ENCODE measurements at places on chromosomes 12 and 14.

GRCh38 chr12:3580094-3580749 is 89.2 kb downstream of the PRMT8 start:
- DNase-seq: no peak

- no peak for DNase-seq
Observed at GRCh38 chr14:63300854-63301253, 17.9 kb downstream of the GPHB5 start.

- DNase-seq: no peak
Observed at GRCh38 chr14:51535443-51536044, 116.2 kb upstream of the FRMD6 start.

- no peak for DNase-seq
Observed at GRCh38 chr12:54421175-54421878, 2.3 kb upstream of the ITGA5 start.

GRCh38 chr14:48086516-48086915 is 411.1 kb upstream of the MDGA2 start:
- no peak for DNase-seq

DNA sequence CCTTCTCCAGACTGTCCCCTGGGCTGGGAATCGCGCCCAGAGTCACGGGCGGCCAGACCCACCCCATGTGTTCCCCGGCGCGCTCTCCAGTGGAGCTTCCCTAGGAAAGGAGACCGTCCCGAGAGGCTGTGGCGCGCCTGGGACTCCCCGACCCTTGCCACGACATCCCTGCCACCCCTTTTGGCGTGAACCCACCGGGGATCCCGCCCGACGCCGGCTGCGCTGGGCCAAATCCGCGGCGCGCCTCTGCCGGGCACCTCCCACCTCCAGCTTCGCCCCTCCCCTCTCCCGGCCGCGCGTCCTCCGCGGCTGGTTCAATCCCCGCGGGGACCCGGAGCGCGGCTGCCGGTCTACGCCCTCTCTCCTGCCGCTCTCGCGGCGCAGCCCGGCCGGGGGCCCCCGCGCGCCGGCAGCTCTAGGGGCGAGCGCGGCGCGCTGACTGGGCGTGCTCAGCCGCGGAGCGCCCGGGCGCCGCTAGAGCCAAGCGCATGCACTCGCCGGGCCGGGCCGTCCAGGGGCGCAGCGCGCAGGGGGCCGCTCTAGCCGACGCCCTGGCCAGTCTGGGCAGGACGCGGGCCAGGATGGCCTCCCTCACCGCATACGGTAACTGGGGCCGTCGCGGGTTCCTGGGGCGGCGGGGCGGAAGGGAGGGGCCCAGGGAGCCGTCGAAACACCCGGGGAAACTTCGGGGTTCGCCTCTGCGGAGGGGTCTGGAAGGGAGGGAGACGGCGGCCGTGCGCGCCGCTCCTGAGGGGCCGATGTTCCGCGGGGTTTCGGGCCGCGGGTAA is 77.4 kb upstream of the ANO4 start:
- no peak for DNase-seq

GRCh38 chr12:105935106-105935505 is 203.6 kb downstream of the NUAK1 start:
- no peak for DNase-seq

GRCh38 chr12:1724250-1724649 is 33.4 kb downstream of the ADIPOR2 start:
- no peak for DNase-seq

DNA sequence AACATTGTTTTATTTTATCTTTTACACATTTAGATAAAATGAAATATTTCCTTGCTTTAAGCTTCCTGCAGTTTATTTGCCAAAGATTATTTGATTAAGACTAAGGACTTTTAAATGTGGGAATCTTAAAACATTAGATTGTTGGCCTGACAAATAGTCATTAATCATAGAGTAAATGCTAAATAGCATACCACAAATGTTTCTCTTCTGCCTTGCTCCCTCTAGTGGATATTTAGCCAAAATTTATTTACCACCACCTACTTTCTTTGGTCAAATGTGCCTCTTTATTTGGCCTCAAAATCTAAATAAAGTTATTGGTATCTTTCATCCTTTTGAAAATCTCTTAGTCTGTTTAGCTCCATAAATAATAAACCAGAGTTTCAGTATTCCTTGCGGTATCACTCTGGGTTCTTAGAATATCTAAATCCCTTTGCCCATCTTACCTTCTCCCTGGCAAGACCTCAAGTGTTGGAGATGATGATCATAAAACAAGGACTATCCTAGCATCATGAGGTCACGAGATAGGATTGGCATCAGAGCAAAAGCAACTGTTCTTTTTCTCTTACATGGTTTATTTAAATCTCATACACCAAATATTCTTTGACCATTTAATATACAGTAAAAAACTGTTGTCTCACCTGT is 150.6 kb upstream of the AEBP2 start:
- no peak for DNase-seq

DNA sequence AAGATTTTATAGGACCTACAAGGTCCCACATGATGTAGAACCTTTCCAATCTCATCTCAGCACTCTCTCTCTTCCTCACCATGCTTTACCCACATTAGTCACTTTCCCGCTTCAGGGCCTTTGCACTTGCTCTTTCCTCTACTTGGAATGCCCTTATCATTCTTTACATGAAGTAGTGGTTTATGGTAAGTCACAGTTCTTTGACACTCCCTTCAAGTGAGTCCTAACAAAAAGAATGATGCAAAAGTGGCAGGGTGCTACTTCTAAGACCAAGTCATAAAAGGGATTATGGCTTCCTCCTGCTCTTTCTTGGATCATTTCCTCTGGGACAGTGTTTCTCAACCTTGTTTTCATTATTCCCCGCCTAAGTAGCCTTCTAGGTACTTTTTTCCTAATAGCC is 13.1 kb downstream of the TMBIM4 start:
- no peak for DNase-seq

- no peak for DNase-seq
Observed at GRCh38 chr12:90909069-90909770, 45.8 kb downstream of the CCER1 start.

DNA sequence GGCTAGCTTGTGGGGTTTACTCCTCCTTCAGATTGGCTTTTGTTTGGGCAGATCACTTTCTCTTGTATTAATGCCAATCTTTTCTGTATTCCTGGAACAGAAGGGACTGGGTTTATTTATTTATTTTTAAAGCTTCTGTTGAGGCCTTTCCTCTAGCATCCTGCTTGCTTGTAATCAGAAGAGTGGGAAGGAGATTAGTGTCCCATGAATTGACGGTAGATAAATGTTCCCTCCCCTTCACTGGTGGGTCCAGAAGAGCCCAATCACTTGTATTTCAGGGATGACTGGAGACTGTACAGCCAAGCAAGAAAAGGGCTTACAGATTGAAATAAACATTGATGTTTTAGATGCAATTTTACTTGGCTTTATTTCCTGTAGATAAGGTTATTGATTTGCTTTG is 71.0 kb downstream of the LIN52 start:
- no peak for DNase-seq

DNA sequence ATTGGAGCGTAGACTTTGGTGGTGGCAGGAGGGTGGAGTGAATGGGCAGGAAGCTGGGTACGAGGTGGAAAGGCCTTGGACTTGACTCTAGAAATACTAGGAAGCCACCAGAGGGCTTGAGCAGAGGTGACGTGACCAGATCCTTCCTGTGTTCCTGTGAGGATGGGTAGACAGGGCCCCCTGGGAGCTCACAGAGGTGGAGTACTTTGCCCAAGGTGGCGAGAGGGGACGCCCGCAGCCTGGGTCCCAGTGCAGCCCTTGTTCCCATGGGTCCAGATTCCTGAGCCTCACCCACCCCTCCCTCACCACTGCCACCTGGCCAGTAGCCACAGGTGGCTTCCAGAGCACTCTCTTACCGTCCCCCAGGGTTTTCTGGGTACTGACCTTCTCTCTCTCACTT is 89.8 kb downstream of the KIF26A start:
- no peak for DNase-seq

DNA sequence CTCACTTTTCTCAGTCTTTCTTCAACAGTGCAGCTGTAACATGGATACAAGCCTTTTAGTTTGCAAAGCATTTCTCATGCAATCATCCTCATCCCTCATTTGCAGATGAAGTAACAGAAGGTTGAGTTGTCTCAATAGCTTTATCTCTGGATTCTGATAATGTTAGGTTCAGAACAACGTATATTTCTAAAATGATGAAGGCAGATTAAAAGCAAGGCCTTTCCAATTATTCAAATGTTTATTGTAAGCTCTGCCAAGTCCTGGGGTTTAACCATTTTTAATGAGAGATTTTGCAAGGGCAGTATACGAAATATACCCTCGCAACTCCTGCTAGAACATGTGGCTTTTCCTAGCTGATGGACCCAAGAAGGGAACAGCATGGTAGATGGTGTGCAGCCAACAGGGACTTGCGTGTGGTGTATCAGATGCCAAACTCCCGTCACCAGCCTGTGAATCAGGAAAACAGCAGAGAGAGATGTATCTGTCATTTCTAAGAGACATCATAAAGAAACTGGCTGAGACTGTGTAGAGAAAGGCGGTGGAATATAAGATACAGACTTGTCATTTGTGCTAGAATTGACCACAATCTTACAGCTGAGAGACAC is 319.7 kb downstream of the MED13L start:
- DNase-seq: no peak

- DNase-seq: peak; percentile 46
Observed at GRCh38 chr14:105865266-105865903, 339.0 kb downstream of the TMEM121 start.

DNA sequence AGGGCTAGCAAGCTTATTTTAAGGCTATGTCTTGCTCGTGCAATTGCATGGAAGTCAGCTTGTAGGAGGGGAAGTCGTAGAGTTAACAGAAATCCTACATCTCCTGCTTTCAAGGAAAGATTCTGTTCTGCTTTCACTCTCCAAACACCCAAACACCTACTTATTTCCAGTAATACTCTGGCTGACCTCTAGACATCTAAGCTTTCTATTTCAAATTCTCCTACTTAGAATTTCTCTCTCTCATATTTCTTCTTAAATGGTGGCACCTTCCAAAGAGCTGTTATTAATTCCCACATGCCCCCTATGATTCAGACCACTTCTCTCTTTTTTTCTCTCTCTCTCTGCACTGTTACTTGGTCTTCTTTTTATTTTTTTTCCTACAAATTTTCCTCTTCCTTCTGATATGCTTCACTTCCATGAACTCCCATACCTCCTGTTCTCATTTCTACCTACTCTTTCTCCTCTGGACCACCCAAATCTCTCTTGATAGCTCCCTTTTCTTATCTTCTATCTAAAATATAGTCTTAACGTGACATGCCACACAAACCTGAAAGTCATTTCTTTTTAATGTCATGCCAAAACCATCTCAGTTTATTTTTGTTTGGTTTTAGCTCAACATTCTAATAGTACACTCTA is 90.8 kb downstream of the RPS6KA5 start:
- no peak for DNase-seq

DNA sequence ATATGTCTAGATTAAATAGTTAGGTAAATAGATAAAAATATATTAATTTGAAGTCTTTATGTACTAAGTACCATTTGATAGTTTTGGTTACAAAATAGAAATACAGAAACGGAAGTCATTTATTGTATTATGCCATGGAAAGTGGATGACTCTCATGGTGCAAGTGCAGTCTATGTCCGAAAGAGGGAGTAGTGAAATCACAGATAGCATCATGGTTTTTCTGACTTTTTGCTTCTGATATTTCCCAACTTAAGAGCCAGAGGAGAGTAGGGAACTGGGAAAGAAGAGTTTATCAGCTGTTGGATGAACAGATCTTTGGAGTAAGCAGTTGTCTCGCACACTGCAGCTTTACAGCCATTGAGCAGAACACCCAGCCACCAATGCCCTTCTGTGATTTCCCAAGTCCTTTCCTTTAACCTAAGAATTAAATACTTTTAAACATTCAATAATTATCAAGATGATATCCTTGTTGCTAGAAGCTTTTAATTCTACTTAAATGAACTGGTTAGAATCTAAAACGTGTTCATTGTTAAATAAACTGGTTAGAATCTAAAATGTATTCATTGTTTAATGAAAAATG is 18.4 kb upstream of the SRGAP1 start:
- DNase-seq: no peak

- peak; percentile 82 for DNase-seq
Observed at GRCh38 chr14:90060312-90060964, 1.4 kb upstream of the KCNK13 start.

DNA sequence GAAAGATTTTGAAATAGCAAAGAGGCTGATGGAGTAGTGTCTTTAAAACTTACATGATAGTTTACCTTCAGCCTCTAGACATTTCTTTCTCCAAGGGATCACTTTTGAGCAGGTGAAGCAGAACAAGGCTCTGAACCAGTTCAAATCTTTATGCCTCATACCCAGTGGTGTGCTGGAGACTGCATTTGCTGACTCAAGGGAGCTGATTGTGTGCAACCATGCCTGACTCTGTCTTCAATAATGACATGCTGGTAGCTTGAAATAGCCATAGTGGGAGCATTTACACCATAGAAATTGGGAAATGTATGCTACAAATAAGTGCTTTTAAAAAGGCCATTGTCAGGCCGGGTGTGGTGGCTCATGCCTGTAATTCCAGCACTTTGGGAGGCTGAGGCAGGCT is 482.0 kb downstream of the TMTC2 start:
- DNase-seq: no peak

DNA sequence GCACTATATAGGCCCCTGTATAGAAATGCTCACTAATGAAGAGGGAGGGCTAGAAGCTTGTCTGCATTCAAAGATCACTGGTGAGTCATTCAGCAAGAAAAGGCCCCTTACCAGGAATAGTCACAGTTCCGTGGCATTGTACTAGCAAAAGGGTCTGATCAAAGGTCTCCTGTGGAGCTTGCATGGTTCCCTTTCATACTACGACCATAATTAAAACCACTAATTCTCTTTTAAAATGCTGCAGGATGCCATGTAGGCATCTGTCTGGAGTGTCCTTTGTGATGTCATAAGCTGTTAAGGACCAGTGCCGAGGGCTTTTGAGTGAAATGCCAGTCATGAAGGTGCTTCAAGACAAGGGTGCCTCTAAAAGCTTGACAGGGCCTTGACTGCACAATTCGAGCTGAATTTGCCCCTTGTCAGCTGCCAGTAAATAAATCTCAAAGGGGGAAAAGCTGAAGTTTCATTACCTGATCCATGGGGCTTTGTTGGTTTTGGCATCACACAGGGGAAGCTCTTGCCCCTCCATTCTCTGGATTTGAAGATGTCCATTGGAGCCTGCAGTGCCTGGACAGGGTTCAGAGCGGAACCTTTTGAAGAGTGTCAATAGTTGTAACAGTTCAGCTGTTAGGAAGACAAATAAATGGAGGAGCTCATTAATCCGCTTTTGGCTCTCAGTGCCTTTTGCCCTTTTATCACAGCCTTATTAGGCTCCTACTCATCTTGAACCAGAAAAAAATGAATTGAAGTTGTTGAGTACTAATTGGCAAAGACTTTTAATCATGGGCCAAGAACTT is 69.1 kb downstream of the TMEM260 start:
- no peak for DNase-seq

- no peak for DNase-seq
Observed at GRCh38 chr12:67459173-67459572, 189.4 kb upstream of the DYRK2 start.

- no peak for DNase-seq
Observed at GRCh38 chr14:89093083-89093730, 268.8 kb downstream of the TTC8 start.

Measured in activated CD8-positive, alpha-beta memory T cell treated with anti-CD3 and anti-CD28 coated beads, Interleukin-2, amount 50 U/mL, for 48 hours (primary cell).